ENCODE measurements at places on chromosomes 4 and X. TPM values are rescaled to one million over a fixed set of nuclear protein-coding genes. Genes with fewer than 3 reads are reported as not detected.

Gene TMPRSS11B
- total RNA-seq, result not detected

GRCh38 chr4:85828027-85828890 is 353.3 kb downstream of the ARHGAP24 start:
- no peak for DNase-seq
- H3K27ac ChIP-seq, result no peak overlapping the region
- no peak overlapping the region for H3K4me3 ChIP-seq
- H3K27me3 ChIP-seq, result no peaks in the 10 kb centered on the region
- H3K4me1 ChIP-seq, result no peaks in the 10 kb centered on the region

Gene FLNA
- total RNA-seq, result 891 TPM

Gene MCF2
- total RNA-seq, result 0.34 TPM

DNA sequence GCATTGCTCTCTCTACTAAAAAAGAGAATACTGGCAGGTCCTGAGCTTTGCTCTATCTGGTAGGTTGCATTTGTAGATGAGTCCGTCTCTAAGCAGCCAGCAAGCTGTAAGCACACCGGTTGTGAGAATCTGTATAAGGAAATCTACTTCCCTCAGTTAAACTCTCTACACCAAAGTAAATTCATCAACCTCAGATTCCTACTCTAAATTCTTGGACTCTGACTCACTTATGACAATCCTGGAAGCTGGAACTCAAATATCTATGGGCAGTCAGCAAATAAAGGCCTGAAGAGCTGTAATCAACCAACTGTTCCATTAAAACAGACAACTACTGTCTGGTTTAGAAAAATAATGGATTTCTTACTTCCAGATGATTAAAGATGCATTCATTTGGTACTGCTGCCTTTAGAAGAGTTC is 37.9 kb downstream of the FAT1 start:
- no peaks in the 10 kb centered on the region for H3K4me1 ChIP-seq
- no peaks in the 10 kb centered on the region for H3K27me3 ChIP-seq
- DNase-seq, result no peak
- H3K4me3 ChIP-seq, result no peak overlapping the region
- no peaks in the 10 kb centered on the region for H3K36me3 ChIP-seq

Gene ADH1A
- not detected for total RNA-seq

Gene FGFBP1
- total RNA-seq, result not detected

DNA sequence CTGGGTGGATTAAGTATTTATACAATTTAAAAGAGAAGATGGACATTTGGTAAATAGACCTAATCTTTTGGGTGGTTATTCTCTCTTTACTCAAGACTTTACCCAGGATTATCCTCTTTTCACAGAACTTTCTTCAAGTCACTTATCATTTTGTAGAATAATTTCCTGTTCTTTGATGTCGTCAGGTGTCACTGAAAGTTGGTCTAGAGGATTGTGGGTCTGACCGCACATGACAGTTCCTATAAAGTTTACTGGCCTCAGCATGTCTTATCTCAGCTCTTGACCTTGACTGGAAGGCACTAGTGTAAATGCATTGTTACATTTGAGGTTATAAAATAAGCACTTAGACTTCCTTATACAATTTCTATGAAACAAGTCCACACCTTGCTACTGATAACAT is 139.9 kb upstream of the SLC4A4 start:
- peaks cover 10% of the 10 kb centered on the region for H3K4me1 ChIP-seq
- peak; percentile 8 for DNase-seq
- peaks cover 2% of the 10 kb centered on the region for H3K27me3 ChIP-seq
- H3K4me3 ChIP-seq, result no peak overlapping the region
- H3K27ac ChIP-seq, result no peak overlapping the region

Gene DGKQ
- total RNA-seq, result 11.3 TPM

- peak overlapping the region; percentile 10 for H3K4me3 ChIP-seq
- no peak for DNase-seq
- H3K27me3 ChIP-seq, result no peaks in the 10 kb centered on the region
- peak overlapping the region; percentile 90 for H3K27ac ChIP-seq
- no peaks in the 10 kb centered on the region for H3K36me3 ChIP-seq
- H3K4me1 ChIP-seq, result peaks cover 44% of the 10 kb centered on the region
Measured at GRCh38 chr4:42672359-42673081, 15.6 kb upstream of the ATP8A1 start.

DNA sequence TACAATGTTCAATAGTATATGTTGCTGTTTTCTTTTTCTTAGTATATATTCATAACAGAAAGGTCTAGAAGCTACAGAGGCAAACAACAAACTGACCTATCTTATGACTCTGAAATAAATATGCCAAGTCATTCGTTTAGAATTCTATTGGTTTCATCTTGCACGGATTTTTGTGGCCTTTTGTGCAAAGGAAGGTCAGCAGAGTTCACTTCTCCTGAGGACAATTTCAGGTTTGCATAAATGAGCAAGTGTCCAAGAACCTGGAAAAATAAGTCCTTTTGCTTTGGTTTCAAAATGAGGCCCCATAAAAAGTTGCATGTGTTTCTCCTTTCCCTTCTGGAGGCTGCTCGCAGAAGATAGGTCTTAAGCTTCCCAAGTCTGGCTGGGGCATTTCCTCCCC is 156.9 kb downstream of the APBB2 start:
- DNase-seq, result no peak
- no peaks in the 10 kb centered on the region for H3K36me3 ChIP-seq
- no peak overlapping the region for H3K4me3 ChIP-seq
- no peaks in the 10 kb centered on the region for H3K4me1 ChIP-seq
- no peak overlapping the region for H3K27ac ChIP-seq
- peaks cover 10% of the 10 kb centered on the region for H3K27me3 ChIP-seq

DNA sequence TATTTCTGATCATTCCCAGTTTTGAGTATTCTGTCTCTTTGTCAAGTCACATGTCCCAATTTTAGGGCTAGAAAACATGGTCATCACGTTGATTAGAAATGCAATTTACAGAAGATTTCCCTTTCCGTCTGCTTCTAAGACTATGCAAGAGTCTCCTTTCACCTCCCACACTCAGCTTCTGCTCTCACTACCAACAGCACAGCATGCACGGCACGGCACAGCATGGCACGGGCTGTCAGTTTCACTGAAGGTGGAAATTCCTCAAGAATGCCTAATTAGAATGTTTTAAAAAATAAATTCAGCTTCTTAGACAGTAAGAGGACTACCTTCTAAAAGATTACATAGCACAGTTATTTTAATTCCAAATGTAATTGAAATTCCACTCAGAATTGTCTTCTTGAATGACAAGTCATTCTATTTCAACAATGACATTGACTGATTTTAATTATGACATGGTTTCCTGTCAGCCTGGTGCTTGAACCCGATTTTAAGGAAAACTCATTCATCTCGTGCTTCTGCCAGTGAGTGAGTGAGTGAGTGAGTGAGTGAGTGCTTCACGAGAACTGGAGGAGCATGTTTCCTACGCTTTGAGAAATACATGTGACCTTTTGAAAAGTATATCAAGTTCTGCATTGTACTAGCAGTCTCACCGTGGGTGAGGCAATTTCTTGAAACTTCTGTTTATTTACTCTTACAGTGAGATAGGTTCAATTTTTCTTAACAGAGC is 124.8 kb upstream of the SORBS2 start:
- DNase-seq, result no peak
- no peak overlapping the region for H3K4me3 ChIP-seq
- H3K4me1 ChIP-seq, result no peaks in the 10 kb centered on the region

DNA sequence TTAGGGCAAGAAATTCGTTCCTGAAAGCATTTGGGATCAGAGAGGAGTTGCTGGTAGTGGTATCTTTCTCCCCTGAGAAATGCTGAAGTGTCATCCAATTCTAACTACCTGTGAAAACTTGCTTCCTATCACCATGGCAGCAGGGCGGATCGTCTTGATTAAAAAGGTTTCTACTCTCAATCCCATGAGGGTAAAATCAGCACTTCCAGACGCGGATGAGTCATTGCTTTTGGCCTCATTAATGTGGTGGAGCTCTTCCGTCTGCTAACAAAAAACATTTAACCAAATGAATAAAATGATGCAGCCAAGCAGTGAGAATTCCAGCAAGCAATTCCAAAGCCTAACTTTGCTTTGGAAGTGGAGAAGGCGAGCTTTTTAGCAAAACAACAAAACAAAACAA is 325.6 kb downstream of the CAMK2D start:
- H3K4me1 ChIP-seq, result peaks cover 14% of the 10 kb centered on the region
- no peak overlapping the region for H3K4me3 ChIP-seq
- peak; percentile 20 for DNase-seq
- H3K36me3 ChIP-seq, result no peaks in the 10 kb centered on the region
- no peak overlapping the region for H3K27ac ChIP-seq

Gene TNIP3
- 4.8 TPM for total RNA-seq

Gene LINC00632
- total RNA-seq, result 0.62 TPM

- DNase-seq, result no peak
- H3K4me3 ChIP-seq, result no peak overlapping the region
- H3K4me1 ChIP-seq, result no peaks in the 10 kb centered on the region
- no peak overlapping the region for H3K27ac ChIP-seq
Measured at GRCh38 chr4:92237559-92237958, 66.2 kb upstream of the GRID2 start.

Gene TMEM255A
- not detected for total RNA-seq

- peaks cover 6% of the 10 kb centered on the region for H3K36me3 ChIP-seq
- no peak overlapping the region for H3K4me3 ChIP-seq
- peaks cover 12% of the 10 kb centered on the region for H3K4me1 ChIP-seq
- no peaks in the 10 kb centered on the region for H3K27me3 ChIP-seq
Measured at GRCh38 chrX:70476166-70476933, 31.7 kb downstream of the DLG3 start.

GRCh38 chr4:26082565-26082964 is 168.5 kb downstream of the SMIM20 start:
- H3K36me3 ChIP-seq, result peaks cover 5% of the 10 kb centered on the region
- H3K4me1 ChIP-seq, result peaks cover 67% of the 10 kb centered on the region
- H3K27me3 ChIP-seq, result peaks cover 19% of the 10 kb centered on the region

DNA sequence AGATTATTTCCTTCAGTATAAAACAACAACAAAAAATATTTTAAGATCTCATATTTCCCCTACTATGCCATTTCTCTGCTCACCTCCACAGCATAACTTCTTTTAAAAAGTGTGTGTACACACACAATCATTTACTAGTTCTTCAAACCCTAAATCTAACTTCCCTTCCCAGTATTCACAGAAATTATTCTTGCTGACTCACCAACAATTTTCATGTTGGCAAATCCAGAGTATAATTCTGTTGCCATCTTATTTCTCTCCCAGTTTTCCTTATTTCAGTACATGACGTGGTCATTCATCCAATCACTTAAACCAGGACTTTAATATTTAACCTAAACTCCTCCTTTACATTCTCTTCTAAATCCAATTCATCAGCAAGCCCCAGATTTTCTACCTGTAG is 11.4 kb upstream of the RAP1GDS1 start:
- no peak for DNase-seq
- H3K4me1 ChIP-seq, result peaks cover 18% of the 10 kb centered on the region
- H3K4me3 ChIP-seq, result no peak overlapping the region
- H3K27ac ChIP-seq, result no peak overlapping the region

- DNase-seq, result no peak
- H3K27me3 ChIP-seq, result no peaks in the 10 kb centered on the region
- peak overlapping the region; percentile 80 for H3K27ac ChIP-seq
- peaks cover 28% of the 10 kb centered on the region for H3K4me1 ChIP-seq
- no peak overlapping the region for H3K4me3 ChIP-seq
Measured at GRCh38 chr4:2290488-2290887, 28.6 kb upstream of the MXD4 start.

Gene ENPEP
- total RNA-seq, result not detected

Gene IL1RAPL1
- total RNA-seq, result not detected

Gene RTL9
- 0.14 TPM for total RNA-seq

GRCh38 chrX:78653118-78653822 is 5.9 kb downstream of the RTL3 start:
- no peak overlapping the region for H3K4me3 ChIP-seq
- peaks cover 17% of the 10 kb centered on the region for H3K4me1 ChIP-seq
- DNase-seq, result peak; percentile 9
- no peaks in the 10 kb centered on the region for H3K36me3 ChIP-seq
- no peak overlapping the region for H3K27ac ChIP-seq

DNA sequence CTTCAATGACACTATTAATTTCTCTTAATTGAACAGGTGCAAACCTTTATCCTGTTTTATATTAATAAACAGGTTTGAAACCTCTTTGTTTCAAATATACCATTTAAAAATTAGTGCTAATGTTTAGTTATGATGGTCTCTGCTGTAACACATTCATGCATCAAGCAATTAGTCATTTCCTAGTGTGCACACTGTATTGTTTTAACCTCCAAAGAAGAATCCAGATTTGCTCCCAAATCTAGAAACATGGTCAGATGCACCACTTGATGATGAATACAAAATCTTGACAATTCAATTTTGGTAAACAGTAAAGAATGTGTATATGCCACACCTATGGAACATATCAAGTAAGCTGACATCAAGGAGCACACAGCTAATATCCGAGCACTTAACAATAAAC is 157.1 kb downstream of the TRIML1 start:
- no peaks in the 10 kb centered on the region for H3K27me3 ChIP-seq
- no peak overlapping the region for H3K27ac ChIP-seq
- no peaks in the 10 kb centered on the region for H3K4me1 ChIP-seq
- H3K4me3 ChIP-seq, result no peak overlapping the region
- H3K36me3 ChIP-seq, result no peaks in the 10 kb centered on the region

Gene METTL14
- 45.1 TPM for total RNA-seq

GRCh38 chr4:78766650-78767049 is 9.5 kb upstream of the BMP2K start:
- H3K27ac ChIP-seq, result no peak overlapping the region
- DNase-seq, result no peak
- peaks cover 2% of the 10 kb centered on the region for H3K27me3 ChIP-seq
- no peak overlapping the region for H3K4me3 ChIP-seq

Gene PDZD4
- 2.4 TPM for total RNA-seq

- peak overlapping the region; percentile 88 for H3K4me3 ChIP-seq
- no peaks in the 10 kb centered on the region for H3K27me3 ChIP-seq
- peak overlapping the region; percentile 97 for H3K27ac ChIP-seq
- DNase-seq, result peak; percentile 26
Measured at GRCh38 chrX:150696331-150696730, 3.1 kb downstream of the MTMR1 start.

DNA sequence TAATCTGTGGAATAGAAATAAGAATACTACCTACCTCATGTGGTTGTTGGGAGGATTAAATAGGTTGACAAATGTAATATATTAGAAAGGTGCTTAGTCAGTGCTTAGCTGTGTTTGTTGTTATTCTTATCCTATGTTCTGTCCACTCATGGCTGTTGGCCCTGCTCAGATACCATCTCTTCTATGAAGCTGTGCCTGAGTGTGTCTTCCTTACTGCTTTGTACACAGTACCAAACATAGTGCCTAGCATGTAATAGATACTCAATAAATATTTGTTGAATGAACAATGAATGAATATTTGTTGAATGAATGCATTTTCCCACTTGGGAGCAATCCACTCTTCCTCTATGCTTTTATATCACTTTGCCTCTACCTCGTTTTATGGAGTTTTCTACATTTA is 57.2 kb downstream of the NHS start:
- DNase-seq, result no peak
- no peaks in the 10 kb centered on the region for H3K36me3 ChIP-seq
- no peaks in the 10 kb centered on the region for H3K4me1 ChIP-seq
- H3K27me3 ChIP-seq, result peaks cover 12% of the 10 kb centered on the region
- no peak overlapping the region for H3K4me3 ChIP-seq

Gene NEUROG2
- total RNA-seq, result not detected

Gene PABPC5
- not detected for total RNA-seq

Gene LIMCH1
- not detected for total RNA-seq

DNA sequence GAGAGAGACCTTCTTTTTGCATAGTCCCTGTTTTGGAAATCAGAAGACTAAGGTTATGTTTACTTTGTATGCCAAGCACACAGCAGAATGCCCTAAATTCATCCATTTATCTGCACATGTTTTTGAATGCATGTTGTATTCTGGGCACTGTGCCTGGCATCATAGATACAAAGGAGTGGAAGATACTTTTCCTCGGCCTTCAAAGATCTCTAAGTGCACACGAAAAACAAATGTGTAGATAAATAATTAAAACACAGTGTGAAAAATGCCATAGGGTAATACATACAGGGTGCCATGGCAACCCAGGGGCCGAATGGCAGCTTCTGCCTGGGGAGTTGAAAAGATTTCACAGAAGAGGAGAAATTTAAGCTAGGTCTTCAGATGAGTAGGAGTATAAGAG is 390.6 kb upstream of the ATOH1 start:
- no peak overlapping the region for H3K27ac ChIP-seq
- no peaks in the 10 kb centered on the region for H3K36me3 ChIP-seq
- no peaks in the 10 kb centered on the region for H3K4me1 ChIP-seq
